Activated T-helper 1 cell treated with anti-CD3 and anti-CD28 coated beads, Interleukin-12 subunit alpha, Interleukin-12 subunit beta, Interleukin-2, Interleukin-4 antibody, amounts not matched to agents 30 ng/mL and 10 ng/mL and 1 ng/mL, durations not matched to agents 14 hours and 24 hours and 36 hours (primary cell): ENCODE measurements at places on chromosomes 6 and 20. TPM values are rescaled to one million over a fixed set of nuclear protein-coding genes. Genes with fewer than 3 reads are reported as not detected.
A peak's percentile ranks its signal among the peaks of the same experiment; 100 is the strongest.

- H3K4me1 ChIP-seq, result no peaks in the 10 kb centered on the region
- no peaks in the 10 kb centered on the region for H3K27me3 ChIP-seq
- no peak overlapping the region for H3K4me3 ChIP-seq
- no peaks in the 10 kb centered on the region for H3K36me3 ChIP-seq
- DNase-seq, result no peak
Measured at GRCh38 chr20:7240490-7240889, 473.0 kb downstream of the BMP2 start.

DNA sequence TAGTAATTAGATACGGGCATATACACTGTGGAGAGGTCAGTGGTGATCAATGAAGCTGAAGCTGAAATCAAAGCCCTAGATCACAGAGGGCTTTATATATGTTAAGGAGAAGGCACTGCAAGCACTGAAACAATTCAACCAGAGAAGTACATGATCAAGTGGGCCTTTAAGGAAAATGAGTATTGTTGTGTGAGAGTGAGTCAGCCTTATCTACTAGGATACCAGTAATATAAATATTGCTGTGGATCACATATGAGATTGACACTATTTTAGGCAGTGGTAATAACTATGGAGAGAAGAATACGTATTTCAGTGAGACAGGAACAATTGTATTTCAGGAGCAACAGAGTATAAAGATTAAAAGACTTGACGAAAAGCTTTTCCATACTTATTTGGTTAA lies 1172.2 kb upstream of the GJE1 start:
- no peak overlapping the region for H3K27ac ChIP-seq
- H3K4me1 ChIP-seq, result no peaks in the 10 kb centered on the region
- DNase-seq, result no peak
- H3K27me3 ChIP-seq, result peaks cover 2% of the 10 kb centered on the region
- H3K36me3 ChIP-seq, result no peaks in the 10 kb centered on the region

- no peaks in the 10 kb centered on the region for H3K36me3 ChIP-seq
- H3K27ac ChIP-seq, result no peak overlapping the region
- H3K4me3 ChIP-seq, result no peak overlapping the region
Measured at GRCh38 chr6:78465059-78465634, 402.2 kb upstream of the IRAK1BP1 start.

- no peak for DNase-seq
- no peak overlapping the region for H3K27ac ChIP-seq
- no peak overlapping the region for H3K4me3 ChIP-seq
Measured at GRCh38 chr6:94254689-94255088, 835.3 kb upstream of the EPHA7 start.

DNA sequence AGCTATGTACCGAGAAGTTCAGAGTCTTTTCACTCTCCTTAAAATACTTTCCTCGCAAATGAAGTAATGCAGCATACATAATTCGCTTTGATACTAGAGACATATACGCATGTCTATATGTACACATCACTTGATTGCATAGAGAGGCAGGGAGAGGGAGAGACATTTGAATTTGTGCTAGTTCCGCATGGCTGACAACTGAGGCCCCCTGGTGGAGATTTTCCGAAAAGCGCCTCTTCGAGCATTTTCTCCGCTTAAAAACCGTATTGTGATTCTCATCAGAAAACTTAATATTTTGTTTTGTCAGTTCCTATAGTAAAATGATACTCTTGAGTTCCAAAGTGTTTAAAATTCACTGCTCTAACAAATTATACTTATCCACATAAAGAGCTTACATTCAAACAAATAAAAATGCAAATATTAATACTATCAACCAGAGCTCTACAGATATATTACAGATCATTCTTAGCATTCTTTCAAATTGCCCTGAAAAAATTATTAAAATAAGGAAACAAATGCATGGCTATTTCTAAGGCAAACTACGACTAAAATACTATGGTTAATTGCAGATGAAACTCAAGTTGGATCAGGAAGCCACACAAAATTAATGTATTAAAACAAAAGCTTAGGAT lies 637 bp downstream of the MYLK4 start:
- H3K4me3 ChIP-seq, result no peak overlapping the region
- peaks cover 4% of the 10 kb centered on the region for H3K4me1 ChIP-seq
- H3K27me3 ChIP-seq, result peaks cover 46% of the 10 kb centered on the region
- peak; percentile 42 for DNase-seq

DNA sequence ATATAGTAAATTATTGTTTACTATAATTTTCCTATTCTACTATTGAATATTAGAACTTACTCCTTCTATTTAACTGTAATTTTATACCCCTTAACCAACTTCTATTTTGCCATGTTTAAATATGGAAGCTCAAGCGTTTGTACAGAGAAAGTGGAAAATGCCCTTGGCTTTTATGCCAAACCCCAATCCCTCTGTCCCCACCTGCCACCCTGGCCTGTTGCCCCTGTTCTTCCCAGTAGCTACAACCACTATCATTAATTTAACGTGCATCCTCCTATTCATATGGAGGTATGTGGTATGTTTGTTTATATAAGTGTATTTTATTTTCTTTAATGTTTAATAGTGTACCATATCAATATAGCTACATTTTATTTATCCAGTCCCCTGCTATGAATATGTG lies 58.1 kb downstream of the ASXL1 start:
- no peak overlapping the region for H3K27ac ChIP-seq
- H3K4me1 ChIP-seq, result peaks cover 38% of the 10 kb centered on the region
- peaks cover 16% of the 10 kb centered on the region for H3K36me3 ChIP-seq
- no peak for DNase-seq
- H3K27me3 ChIP-seq, result no peaks in the 10 kb centered on the region

DNA sequence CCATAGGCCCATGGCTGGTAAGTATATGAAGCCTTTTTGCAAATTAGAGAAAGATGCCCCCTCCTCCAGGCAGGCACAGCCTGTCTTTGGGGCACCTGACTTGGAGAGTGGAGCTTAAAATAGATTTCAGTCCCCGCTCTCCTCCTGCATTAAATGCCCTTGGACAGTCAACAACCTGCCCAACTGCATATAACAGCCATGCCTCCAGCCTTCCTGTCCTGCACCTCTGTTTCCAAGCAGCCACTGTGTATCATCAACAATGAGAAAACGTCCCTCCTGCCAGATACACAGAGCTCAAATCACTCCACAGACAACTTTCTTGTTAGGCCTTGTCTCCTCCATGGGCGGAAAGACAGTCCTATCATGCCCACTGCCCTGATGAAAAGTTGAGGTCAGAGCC lies 3.4 kb downstream of the CDH22 start:
- H3K27ac ChIP-seq, result no peak overlapping the region
- peaks cover 7% of the 10 kb centered on the region for H3K4me1 ChIP-seq
- peaks cover 51% of the 10 kb centered on the region for H3K27me3 ChIP-seq
- H3K36me3 ChIP-seq, result no peaks in the 10 kb centered on the region
- H3K4me3 ChIP-seq, result no peak overlapping the region
- no peak for DNase-seq

ELOVL2 gene
- total RNA-seq, result not detected in 2 replicates

OR11A1 gene
- not detected in 2 replicates for total RNA-seq

- no peak for DNase-seq
- H3K4me1 ChIP-seq, result no peaks in the 10 kb centered on the region
- H3K27me3 ChIP-seq, result peaks cover 5% of the 10 kb centered on the region
- H3K4me3 ChIP-seq, result no peak overlapping the region
- no peaks in the 10 kb centered on the region for H3K36me3 ChIP-seq
- H3K27ac ChIP-seq, result no peak overlapping the region
Measured at GRCh38 chr6:71012866-71013469, 56.1 kb upstream of the B3GAT2 start.

DNA sequence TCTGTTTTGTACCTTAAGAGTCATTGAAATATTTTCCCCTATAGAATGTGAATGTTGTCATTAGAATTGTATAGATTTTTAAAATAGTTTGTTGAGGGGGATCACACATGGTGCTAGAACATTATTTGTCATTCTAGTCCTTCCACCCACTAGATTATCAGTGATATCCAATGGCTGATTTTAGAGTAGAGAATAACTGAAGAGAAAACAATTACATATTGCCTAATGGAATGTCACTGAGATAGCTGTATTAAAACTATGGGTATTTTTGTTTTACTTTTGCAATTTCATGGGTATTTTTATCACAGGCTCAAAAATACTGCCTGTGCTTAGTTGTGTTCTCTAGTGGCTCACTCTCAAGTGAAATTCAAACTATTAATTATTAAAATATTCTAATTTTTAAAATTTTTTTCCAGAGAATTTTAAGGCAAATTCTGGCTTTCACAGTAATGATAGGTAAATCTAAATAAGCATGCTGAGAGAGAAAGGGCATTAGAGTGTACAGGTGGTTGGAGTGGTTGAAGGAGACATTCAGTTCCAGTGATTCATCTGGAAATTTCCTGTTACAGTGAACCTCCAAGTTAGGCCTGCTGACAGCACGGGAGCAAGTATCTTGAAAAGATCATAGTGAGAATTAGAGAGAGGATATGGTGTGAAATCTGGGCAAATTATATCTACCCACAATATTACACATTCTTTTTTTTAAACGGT lies 399.6 kb downstream of the NKAIN2 start:
- H3K27me3 ChIP-seq, result no peaks in the 10 kb centered on the region
- DNase-seq, result no peak
- no peaks in the 10 kb centered on the region for H3K36me3 ChIP-seq
- no peak overlapping the region for H3K4me3 ChIP-seq

GRCh38 chr20:37566590-37567330 lies 39.1 kb upstream of the BLCAP start:
- peaks cover 36% of the 10 kb centered on the region for H3K27me3 ChIP-seq
- no peak overlapping the region for H3K27ac ChIP-seq
- no peaks in the 10 kb centered on the region for H3K4me1 ChIP-seq
- H3K4me3 ChIP-seq, result no peak overlapping the region
- H3K36me3 ChIP-seq, result no peaks in the 10 kb centered on the region

RHAG gene
- total RNA-seq, result not detected in 2 replicates

DNA sequence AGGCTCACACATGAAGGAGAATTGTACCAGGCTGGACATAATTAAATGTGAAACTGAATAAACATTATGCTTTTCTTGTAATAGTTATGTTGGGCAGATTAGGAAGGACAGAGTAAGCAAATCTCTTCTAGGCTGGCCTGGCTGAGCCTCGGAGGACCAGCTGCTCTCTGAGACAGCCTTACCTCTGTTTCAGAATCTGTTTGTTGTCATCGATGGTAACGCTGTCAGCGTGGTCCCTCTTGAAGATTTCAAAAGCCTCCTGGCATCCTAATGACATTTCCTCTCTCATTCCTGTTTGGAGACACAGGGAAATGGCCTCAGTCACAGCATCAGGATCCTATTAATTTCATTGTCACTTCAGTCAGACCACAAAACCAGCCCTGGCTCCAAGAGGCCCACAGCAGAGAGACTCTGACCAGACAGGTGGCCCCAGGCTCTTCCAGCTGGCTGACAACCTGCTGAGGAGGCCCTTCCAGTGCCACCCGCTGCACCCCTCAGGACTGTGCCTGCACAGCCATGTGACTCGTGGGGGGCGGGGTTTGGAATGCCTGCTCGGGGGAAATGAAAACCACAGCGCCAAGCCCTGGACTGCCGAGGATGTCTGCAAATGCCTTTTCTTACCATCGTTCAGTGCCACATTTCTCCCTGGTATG lies 108.5 kb upstream of the KCNK16 start:
- no peaks in the 10 kb centered on the region for H3K36me3 ChIP-seq
- peaks cover 1% of the 10 kb centered on the region for H3K27me3 ChIP-seq
- H3K4me3 ChIP-seq, result no peak overlapping the region
- DNase-seq, result no peak

HDGFL1 gene
- not detected in 2 replicates for total RNA-seq

GRCh38 chr6:11224966-11225463 lies 7.5 kb downstream of the NEDD9 start:
- H3K36me3 ChIP-seq, result peaks cover 59% of the 10 kb centered on the region
- peaks cover 78% of the 10 kb centered on the region for H3K4me1 ChIP-seq
- H3K27ac ChIP-seq, result peak overlapping the region; percentile 87
- no peak for DNase-seq
- no peaks in the 10 kb centered on the region for H3K27me3 ChIP-seq

DEK gene
- 163 and 170 TPM in 2 replicates for total RNA-seq

PRKN gene
- total RNA-seq, result not detected in 2 replicates

DNA sequence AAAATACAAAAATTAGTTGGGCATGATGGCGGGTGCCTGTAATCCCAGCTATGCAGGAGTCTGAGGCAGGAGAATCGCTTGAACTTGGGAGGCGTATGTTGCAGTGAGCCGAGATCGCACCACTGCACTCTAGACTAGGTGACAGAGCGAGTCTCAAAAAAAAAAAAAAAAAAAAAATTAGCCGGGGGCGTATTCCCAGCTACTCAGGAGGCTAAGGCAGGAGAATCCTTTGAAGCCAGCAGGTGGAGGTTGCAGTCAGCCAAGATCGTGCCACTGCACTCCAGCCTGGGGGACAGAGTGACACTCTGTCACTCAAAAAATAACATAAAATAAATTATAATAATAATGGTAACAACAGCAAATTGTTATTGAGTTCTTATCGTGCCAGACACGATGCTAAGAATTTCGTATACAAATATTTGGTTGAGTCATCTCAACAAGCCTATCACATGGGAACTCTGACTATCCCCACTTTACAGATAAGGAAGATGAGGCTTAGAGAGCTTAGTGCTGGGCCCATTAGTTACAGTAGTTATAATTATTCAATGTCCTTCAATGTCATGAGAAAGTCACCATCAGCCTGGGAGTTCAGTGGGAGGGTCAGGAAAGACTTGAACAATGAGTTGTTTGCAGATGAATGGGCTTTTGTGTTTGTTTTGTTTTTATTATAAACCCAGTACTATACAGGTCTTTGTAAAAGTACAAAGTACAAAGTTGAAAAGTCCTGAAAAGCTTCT lies 19.4 kb downstream of the C6orf15 start:
- H3K36me3 ChIP-seq, result no peaks in the 10 kb centered on the region
- no peak overlapping the region for H3K27ac ChIP-seq
- H3K27me3 ChIP-seq, result peaks cover 8% of the 10 kb centered on the region
- DNase-seq, result no peak
- no peak overlapping the region for H3K4me3 ChIP-seq
- H3K4me1 ChIP-seq, result peaks cover 26% of the 10 kb centered on the region

- no peaks in the 10 kb centered on the region for H3K4me1 ChIP-seq
- no peak overlapping the region for H3K27ac ChIP-seq
- DNase-seq, result no peak
- H3K27me3 ChIP-seq, result peaks cover 31% of the 10 kb centered on the region
Measured at GRCh38 chr20:50413088-50413500, 97.1 kb upstream of the PTPN1 start.

DNA sequence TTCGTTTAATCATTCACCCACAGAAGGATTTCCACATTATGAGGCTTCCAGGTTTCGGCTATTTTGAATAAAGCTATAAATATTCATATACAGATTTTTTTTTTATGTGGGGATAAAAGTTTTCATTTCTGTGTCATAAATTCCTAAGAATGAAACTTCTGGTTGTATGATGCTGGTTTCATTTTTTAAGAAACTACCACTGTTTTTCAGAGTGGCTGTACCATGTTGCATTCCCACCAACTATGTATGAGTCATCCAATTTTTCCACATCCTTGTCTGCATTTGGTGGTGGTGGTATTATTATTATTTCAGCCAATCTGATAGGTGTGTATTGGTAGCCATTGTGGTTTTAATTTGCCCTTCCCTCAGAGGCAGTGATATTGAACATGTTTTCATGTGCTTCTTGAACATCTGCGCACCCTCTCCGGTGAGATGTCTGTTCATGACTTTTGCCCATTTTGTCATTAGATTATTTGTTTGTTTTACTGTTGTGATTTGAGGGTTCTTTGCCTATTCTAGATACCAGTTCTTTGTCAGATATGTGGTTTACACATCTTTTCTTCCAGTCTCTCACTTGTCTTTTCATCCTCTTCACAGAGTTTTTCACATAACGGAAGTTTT lies 75.5 kb downstream of the DOK5 start:
- no peaks in the 10 kb centered on the region for H3K36me3 ChIP-seq
- peak overlapping the region; percentile 14 for H3K27ac ChIP-seq
- no peak overlapping the region for H3K4me3 ChIP-seq
